ENCODE measurements at places on chromosomes 12 and 14.

DNA sequence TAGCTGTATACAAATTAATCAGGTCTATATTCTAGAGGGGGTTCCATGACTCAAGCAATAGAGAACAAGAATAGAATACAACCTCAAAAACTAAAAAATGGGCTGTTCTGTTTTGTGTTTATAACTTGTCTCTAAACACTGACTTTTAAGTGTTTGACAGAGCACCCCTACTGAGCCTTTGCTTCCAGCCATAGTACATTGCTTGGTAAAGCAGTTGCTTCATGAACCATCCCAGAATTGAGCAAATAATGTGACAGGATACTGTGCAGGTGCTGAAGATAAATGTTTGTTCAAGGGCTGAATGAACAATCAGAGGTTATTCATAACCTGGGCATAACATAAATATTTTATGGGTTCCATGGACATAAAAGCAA, 11.5 kb downstream of the SPTSSA start:
- no peak for DNase-seq

- DNase-seq, result peak; percentile 89
Observed at GRCh38 chr12:106195621-106196027, 52.2 kb downstream of the CKAP4 start.

GRCh38 chr12:6074427-6074826, 50.0 kb downstream of the VWF start:
- no peak for DNase-seq

- no peak for DNase-seq
Observed at GRCh38 chr12:121780429-121780828, 13.1 kb downstream of the RHOF start.

GRCh38 chr12:8829125-8829518, 6.7 kb downstream of the A2ML1 start:
- no peak for DNase-seq

DNA sequence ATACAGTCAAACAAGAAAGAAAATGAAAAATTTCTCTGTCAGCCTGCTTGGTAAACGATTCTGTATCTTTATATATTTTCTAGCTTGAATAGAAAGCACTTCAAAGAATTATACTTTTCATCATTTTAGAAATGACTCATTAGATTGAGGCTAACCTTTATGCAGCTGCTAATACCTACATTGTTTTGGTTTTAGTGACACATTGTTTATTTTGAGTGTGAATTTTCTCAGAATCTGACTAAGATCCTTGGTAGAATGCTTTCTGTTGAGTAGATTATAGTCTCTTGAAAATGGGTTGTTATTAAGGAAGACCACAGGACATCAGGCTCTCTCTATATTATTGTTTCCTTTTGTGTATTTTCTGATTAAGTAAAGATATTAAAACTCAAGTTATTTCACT, at the start of gene PMCH:
PMCH (minus strand) TSS at position 45 of the 400 bp plus-strand sequence. CDS start 63 bp downstream, outside the sequence.
- DNase-seq, result peak; percentile 2

DNA sequence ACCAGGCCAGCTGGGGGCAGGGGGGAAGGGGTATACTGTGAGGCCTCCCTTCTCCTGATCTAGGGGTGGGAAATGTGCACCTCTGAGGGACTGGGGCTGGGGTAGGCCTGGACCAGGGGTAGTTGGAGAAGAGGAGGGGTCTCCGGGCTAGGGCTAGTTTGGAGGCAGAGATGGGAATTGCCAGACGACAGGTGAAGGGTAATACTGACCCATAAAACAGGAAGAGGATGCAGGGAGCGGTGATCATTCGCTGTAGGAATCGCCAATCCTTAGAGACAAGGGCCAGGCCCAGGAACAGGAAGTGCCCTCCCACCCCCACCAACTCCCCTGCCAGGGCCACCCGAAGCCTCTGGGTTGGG, 4.4 kb downstream of the SLC22A17 start:
- no peak for DNase-seq

GRCh38 chr14:54535646-54536045, 25.9 kb downstream of the CGRRF1 start:
- DNase-seq, result no peak

DNA sequence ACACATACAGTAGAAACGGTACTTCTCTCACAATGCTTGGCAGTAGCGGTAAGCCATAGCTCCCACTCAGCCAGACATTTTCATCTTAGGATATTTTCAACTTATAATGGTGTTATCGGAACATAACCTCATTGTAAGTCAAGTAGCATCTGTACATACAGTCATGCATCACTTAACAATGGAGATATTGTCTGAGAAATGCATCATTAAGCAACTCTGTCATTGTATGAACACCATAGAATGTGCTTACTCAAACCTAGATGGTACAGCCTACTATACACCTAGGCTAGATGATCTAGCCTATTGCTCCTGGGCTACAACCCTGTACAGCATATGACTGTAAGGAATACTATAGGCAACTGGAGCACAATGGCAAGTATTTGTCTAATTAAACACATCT, 40.8 kb downstream of the RPS6KA5 start:
- no peak for DNase-seq

- DNase-seq, result peak; percentile 54
Observed at GRCh38 chr12:49706351-49707127, 666 bp downstream of the FMNL3 start.

- DNase-seq, result no peak
Observed at GRCh38 chr12:116220756-116221155, 56.7 kb downstream of the MED13L start.

GRCh38 chr12:46895726-46896125, 69.9 kb upstream of the SLC38A4 start:
- no peak for DNase-seq

DNA sequence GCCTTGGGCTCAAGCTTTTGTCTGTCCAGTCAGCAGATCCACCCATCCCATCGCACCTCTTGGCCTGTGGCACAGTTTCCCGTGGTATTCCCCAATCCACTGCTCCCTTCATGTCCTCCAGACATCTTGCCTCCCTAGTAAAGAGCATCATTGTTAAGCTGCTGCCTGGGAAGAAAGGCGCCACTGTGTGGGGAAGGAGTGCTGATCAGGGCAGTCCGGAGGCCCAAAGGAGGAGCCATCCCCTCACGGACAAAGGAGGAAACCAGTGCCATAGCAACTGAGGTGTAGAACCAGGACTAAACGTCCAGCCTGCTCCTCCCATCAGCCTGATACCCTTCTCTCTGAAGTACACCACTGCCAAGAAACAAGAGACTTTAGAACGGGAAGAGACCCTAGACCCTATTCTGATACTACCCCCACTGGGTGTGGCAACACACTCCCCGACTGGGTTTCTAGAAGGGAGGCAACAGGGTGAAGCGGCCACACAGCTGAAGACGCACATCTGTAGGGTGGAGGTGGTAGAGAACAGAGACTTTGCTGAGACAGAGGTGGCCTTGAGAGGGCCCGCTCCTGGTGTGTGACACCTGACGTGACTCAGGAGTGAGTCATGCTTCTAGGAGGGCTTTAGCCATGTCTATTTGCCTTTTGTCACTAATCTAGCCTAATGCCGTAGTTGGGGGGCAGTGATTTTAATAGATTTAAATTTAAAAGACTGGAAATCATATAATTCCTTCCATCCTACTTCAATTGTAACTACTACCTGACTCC, 185.0 kb downstream of the DPF3 start:
- peak; percentile 38 for DNase-seq

DNA sequence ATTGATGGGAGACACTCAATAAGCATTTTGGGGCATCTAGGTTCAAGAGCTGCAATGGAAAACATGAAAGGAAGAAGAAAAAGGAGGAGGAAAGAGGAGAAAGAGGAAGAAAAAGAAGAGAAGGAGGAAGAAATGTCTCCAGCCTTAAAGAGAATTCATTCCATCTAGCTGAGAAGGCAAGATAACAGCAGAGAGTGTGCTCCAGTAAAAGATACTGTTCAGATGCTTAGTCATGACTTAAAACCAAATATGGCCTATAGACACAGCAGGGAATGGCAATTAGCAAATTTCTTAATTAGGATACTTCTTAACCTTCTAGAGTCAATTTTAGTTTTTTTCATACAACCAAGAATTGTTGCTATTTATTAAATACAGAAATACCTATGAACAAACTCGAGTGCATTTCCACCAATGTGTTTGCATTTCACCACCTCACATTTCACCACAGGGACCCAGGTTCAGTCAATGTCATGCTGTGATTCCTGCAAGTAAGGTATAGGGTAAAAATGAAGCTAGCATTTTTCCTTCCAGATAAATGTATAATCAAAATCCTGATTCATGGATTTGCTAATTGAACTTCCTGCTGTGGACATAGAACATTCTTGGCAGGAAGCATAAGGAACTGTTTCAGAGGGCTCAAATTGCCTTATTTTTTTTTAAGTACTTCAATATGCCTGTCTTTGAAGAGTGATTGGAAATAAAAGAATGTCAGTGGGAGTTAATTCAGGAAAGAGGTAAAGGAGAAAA, 177.8 kb downstream of the RPS29 start:
- DNase-seq, result no peak

- DNase-seq, result peak; percentile 45
Observed at GRCh38 chr14:50013198-50013918, 103.0 kb downstream of the VCPKMT start.

DNA sequence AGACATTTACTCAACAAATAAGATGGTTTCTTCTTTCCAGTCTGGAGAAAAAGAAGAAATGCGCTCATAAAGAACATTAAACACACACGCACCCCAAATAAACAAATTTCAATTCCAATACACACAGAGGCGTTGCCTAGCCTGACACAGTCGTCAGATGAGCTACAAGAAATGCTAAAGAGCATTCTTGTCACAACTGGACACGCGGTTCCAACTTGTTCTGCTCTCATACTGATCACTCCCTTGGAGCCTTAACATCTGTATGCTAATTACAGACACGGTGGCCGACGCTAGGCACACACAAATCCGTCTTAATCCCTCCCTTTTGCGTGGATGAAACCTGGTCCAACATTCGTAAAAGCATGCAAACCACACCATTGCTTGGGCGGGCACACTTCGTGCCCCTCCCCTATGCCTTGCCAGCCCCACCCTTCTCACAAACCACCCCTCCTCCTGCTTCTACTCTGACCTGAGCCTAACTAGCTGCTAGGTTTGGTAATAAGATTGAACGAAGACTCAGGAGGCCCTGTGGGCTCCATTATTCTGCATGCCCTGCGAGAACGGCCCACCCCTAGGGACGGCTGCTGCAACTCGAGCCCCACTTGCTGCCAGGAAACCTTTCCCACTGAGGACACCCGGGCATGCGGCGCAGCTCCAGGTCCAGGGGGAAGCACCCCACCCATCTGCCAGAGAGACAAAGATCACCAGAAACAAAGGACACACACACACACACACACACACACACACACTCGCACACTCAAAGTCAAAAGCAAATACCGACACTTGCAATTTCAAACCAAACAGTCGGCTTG, 1.2 kb downstream of the KCNK10 start:
- DNase-seq, result no peak

DNA sequence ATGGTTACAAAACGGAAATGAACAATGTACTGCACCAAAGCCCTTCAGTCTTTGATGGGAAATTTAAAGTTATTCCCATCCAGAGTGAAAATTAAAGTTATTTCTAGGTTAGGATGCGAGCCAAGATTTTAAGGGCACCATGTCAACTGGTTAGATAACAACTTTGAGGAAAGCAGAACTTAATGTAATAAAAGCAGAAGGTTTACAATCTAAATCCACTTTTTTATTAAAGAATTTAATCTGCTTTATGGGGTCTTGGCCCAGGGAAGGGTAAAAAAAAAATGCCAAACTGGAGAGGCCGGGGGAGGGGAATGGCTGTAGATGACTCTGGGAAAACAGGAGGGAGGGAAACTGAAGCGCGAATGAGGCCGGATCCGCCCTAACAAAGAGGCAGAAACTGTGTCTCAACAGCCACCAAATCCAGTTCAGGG, 108.2 kb upstream of the ATF7IP start:
- DNase-seq, result no peak

DNA sequence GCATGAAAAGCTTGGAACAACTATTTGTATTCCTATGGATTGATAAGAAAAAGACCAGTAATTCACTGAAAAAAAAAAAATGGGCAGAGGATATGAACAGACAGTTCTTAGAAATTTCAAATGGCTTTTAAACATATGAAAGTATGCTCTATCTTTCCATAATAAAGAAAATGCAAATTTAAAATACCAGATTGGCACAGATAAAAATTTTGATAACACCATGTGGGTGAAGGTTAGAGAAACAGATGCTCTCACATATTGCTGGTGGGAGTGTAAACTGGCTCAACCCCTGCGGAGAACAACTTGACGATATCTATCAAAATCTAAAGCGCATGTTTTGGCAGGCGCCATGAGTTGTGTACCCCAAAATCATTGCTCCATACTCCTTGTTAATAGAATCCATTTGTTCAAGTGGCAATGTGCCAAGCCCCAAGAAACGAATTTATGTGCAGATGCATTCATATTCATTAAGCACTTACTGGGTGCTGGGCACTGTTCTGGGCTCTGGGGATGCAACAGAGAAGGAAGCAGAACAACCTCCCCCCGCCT, 29.5 kb upstream of the TMPO start:
- DNase-seq, result no peak

DNA sequence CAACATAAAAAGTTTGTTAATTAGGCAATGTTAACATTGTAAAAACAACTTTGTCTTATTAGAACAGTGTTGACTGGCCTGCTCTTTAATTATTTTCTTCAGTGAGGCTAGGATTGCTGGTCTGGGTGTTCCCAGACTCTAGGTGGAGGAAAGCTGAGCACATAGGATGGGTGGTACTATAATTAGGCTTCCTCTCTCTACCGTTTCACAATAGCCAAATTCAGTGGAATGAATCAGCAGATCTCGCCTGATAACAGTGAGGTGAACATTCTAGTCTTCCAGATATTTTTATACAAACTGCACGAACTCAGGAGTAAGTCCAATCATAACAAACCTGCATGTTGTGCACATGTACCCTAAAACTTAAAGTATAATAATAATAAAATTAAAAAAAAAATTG, 11.9 kb downstream of the PTGDR start:
- DNase-seq, result peak; percentile 74

DNA sequence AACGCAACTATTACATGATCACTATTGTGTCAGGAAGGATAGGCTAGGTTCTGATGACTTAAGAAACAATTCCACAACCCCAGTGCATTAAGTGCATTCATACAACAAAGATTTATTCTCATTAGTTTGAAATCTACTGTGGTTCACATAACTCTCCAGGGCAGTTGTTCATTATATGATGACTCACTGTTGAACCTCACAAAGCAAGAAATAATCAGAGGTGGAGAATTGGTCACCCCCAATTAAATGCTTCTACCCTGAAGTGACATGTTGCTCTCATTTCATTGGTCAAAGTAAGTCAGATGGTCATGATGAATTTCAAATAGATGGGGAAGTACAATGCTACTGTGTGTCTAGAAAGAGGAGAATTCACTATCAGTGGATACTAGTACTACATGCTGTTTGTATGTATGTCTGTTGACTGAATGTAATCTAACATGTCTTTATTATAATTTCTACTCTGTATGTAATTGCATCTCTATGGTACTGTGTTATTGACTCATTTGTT, 6.1 kb upstream of the HELB start:
- DNase-seq, result peak; percentile 11

DNA sequence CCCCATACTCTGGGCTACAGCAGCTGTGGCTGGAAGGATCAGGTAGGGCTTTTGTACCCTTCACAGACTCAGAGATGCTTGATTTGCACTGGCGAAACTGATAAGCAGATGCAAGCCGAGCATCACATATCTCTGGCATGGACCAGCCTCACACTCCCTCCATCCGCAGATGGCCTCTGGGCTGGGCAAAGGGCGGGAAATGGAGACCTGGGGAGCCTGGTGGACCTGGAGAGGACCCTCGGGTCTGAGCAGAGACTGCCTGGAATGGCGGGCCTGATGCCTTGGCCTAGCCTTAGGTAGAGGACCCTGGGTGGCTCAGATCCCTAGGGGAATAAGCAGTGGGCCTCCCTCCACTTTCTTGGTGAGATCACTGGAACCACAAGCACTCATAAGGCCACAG, 53.2 kb downstream of the GALNT16 start:
- no peak for DNase-seq

Measured in RPMI7951 (cell line).